Neural crest cell (in vitro differentiated cells): ENCODE measurements at places on chromosomes 12 and 14.

GRCh38 chr14:80954687-80955299 is 628 bp upstream of the TSHR start:
- DNase-seq, result peak; percentile 81

- DNase-seq, result no peak
These were observed 1.0 kb downstream of the ZC3H14 start for GRCh38 chr14:88563845-88564244.

- no peak for DNase-seq
These were observed 165.7 kb upstream of the FKBP4 start for GRCh38 chr12:2629051-2629450.

GRCh38 chr12:15225136-15225862 is 4.1 kb upstream of the RERG start:
- DNase-seq, result no peak

DNA sequence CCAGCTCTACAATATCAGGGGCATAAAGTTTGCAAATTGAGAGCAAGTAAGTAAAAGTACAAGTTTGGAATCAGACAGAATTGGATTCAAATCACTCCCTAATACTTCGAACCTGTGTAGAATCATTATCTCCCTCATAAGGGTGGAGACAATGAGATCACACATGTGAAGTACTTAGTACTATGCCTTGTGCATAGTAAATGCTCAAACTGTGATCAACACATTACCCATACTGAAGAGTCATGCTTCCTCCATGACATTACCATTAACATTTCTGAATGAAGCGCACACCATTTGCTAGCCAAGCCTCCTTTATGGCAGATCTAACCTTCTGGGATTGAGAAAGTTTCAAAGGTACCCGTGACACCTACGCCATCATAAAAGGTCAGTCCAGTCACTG is 26.6 kb upstream of the NRDE2 start:
- DNase-seq, result no peak

DNA sequence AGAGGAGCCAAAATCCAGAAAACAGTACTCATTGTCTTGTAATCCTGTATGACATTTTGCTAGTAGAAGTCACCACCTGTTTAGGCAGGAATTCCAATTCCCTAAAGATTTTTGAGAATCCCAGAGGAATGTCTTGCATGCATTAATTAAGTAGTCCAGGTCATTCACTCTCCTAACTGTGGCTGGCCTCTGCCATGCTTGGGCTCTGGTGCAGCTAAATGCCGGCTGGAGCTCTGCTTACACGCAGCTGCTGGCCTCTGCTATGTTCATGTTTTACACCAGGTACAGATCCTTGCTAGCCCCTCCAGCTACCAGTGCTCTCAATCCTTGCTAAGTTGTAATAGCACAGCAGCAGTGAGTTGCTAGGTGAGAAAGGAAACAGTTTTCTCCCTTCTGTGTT is 16.3 kb upstream of the HIF1A start:
- DNase-seq, result no peak

DNA sequence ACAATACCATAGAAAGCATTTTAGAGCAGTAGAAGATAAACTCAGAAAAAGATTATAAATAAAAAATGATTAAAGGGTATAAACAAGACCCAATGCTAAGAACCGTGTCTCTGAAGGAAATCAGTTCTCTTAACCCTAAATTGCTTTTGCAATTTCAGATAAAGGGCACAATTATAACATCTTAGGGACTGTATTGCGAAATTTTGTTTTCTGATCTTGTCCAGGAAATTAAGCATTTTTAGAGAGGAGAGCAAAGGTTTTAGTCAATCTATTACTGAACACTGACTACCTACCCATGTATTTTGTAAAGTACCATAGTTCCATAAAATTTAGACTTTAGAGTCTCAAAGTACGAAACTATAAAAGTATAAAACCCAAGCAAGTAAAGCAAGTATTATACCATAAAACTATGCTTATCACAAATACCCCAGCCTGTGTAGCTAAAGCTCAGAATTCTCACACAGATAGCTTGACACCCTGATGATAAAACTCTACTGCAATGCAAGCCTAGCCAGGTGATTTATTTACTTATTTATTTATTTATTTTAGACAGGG is 6.8 kb upstream of the CHPT1 start:
- DNase-seq, result no peak

DNA sequence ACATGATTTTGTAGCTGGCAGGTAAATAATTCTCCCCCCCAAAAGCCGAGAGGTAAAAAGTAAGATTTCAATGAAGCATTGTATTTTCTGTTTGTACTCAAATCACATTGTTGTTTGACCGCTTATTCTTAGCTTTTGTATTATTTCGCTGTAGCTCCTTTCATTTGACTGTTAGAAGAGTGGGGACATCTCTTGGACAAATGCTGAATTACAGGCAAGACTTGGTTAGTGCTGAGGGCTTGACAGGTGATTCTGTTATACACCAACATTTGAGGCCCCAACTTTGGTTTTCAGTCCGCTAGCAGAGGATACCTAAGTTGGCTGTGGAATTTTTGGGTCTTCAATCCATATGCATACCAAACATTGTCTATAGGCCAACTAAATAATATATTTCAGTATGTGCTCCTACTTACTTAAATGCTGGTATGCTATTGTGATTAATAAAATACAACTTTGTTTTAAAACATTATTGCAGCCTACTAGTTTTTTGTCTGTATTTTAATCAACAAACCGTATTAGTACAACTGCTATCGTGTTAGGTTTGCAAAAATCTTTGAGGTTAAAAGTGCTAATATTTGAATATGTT is 102.2 kb downstream of the ERC1 start:
- DNase-seq, result peak; percentile 53

DNA sequence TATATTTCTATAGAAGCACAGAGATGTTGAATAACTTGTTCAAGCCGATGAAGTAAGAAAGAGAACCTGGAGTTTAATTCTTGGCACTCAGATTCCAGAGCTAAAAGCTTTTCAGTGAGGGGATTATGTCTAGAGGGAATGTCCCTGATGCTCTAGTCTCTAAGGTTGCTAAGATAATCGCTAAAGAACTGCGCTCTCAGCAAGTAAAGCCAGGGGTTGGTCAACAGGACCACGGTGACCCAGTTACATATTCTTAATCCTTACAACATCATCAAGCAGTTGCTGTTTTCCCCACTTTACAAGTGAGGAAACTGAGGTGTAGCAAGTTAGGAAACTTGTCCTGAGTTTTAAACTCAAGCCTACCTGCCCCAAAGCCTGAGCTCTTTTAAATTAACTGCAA is 110.8 kb downstream of the DAD1 start:
- no peak for DNase-seq
